Tongue (tissue), 3 donors: ENCODE measurements at places on chromosomes 16 and 17. TPM values are rescaled to one million over a fixed set of nuclear protein-coding genes. Genes with fewer than 3 reads are reported as not detected.
A peak's percentile ranks its signal among the peaks of the same experiment; 100 is the strongest.

SMIM5 gene
- 5.9 TPM for total RNA-seq

GLYR1 gene
- total RNA-seq: 42.0 TPM

TOM1L1 gene
- total RNA-seq: 8.8 TPM

AXIN1 gene
- total RNA-seq: 18.3 TPM

GRCh38 chr16:67163164-67163998 lies 1.2 kb upstream of the HSF4 start:
- no peak for DNase-seq

GRCh38 chr17:58538811-58539409 lies 24.5 kb upstream of the MTMR4 start:
- peak; percentile 60 for DNase-seq

- no peak for DNase-seq
Observed at GRCh38 chr16:5027575-5028235, 6.0 kb downstream of the NAGPA start.

- DNase-seq: peak; percentile 77
Observed at GRCh38 chr17:61551255-61551742, 39.7 kb downstream of the NACA2 start.

GRCh38 chr17:21251337-21252010 lies 1.7 kb downstream of the NATD1 start:
- DNase-seq: no peak

DNA sequence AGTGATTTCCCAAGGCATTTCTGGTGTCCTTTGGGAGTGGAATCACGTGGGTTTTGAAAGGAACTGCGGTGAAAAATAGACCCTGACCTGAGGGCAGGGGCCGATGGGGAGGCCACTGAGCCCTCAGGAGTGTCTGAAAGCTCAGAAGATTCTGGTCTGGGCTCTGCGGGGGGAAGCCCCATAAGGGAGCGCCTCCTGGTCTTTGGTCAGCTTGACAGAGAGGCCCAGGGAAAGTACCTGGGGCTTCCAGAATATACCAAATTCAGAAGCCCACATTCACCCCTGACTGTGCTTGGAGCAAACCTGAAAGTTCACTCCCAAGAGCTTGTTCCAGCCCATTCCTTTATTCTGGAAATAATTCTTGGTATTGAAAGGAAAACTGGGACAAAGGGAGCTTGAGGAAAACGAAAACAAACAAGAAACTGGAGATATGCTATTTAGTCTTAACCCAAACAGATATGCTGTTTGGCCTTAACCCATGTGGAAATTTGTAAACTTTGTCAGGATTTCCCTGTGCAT lies 23.2 kb upstream of the NAGLU start:
- no peak for DNase-seq

- DNase-seq: peak; percentile 60
Observed at GRCh38 chr17:71472809-71473789, 647.7 kb upstream of the SOX9 start.

DNA sequence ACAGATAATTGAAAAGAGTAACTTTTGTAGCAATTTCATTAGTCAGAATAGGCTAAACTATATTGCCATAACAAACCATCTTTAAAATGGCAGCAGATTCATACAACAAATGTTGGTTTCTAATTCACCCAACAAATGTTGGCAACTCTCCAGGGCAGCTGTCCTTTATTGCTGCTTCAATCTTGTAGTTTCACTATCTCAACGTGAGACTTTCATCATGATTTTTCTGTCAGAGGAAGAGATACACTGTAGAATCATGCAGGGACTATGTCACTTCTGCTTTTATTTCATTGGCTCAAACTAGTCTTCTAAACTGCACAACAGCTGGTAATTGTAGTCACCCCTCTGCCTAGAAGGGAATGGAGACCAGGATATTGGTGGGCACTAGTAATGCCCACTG lies 174.2 kb downstream of the TANC2 start:
- peak; percentile 84 for DNase-seq

GRCh38 chr17:60729854-60730253 lies 52.2 kb downstream of the BCAS3 start:
- no peak for DNase-seq
